GOT3 (cell line): ENCODE measurements at places on chromosomes 7 and 10.

DNA sequence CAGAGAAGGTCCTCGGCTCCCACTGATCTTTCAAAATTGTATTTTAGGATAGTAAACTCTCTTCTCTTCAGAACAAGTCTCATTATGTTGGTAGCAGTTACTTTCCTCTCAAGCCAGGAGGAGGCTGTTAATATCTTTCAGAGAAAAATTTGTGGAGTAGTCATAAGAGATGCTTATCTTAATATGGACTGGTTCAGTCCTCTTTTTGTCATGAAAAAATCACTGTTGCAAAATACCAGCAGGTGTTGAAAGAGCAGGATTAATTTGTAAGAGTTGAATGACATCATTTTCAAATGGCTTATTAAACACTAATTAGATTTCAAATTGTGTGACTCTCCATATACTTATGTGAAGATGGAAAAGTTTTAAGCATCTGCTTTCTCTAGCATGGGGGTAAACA is 662.5 kb downstream of the POM121L12 start:
- no peak for DNase-seq

DNA sequence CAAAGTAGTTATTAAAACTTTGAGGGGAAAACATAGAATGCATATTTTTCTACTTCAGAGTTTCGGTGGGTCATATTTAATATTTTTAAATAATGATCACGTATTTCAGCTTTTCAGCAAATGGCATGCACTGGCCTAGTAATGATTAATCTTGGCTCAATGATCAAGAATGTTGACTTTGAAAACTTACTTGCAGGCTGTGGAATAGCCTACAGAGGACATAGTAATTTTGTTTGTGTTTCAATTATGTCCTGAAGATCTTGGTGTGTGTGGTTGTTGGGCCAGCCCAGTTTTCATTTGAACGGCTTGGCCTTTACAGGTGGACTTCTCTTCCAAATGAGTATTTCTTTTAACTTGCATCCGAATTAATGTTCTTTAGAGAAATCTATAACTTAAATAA is 35.1 kb downstream of the ADD3 start:
- DNase-seq = no peak

DNA sequence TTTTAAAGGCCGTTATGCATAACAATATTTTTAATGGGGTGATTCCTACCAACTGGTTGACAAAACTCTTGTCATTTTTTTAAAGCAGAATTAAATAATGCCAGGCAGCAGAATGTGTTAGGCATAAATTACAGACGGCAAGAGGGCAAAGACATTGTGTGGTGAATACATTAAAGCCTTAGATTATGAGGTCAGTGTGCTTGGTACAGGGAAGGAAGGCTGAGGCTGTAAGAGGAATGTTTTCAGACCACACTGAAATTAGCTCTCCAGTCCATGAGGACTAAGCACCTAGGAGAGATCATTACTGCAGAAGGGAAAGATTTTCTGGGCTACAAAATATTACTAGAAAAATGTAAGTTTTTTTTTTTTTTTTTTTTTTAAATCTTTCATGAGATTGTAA is 312.8 kb upstream of the PRKCQ start:
- DNase-seq = no peak

- DNase-seq = no peak
Observed at GRCh38 chr7:107874605-107875446, 16.2 kb upstream of the DLD start.

- DNase-seq = no peak
Observed at GRCh38 chr7:66737667-66738066, 2.9 kb upstream of the RABGEF1 start.
